Activated CD8-positive, alpha-beta memory T cell treated with anti-CD3 and anti-CD28 coated beads for 4 hours (primary cell): ENCODE measurements at places on chromosomes 16 and 17.

- DNase-seq, result no peak
Measured at GRCh38 chr17:5203908-5204294, 12.2 kb upstream of the ZNF594 start.

GRCh38 chr16:71524566-71525553 is 1.4 kb upstream of the CHST4 start:
- DNase-seq, result no peak

GRCh38 chr16:8587065-8587464 is 3.2 kb downstream of the TMEM114 start:
- no peak for DNase-seq

DNA sequence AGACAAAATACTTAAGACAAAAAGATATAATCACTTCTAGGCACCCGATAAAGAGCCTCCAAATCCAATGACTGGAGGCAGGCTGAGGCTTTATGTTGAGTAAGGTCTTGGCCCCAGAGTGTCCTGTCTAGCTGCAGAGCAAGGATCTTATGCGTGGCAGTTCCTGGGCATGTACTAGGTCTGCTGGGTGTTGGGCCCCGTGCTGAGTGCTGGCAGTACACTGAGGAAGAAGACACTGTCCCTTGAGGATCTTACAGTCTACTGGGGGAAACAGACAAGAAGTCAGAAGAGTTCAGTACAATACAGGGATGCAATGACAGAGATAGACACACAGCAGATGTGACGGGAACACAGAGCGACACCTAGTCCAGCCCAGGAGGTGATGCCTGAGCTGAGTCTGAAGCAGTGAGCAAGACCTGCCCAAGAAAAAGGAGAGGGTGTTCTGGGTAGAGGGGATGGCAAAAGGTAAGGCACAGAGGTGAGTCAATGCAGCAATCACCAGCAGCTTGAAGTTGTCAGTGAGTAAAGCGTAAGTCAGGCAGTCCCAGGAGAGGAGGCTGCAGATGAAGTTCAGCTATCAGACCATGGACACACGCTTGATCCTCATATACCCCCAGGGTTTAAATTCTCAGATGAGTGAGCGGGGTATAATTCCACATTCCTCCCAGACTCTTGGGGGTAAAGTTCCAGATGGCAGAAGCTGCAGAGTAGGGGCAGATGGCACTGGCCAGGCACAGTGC is 18.1 kb downstream of the MAP3K14 start:
- DNase-seq, result no peak

GRCh38 chr17:76546556-76547182 is 6.8 kb downstream of the PRCD start:
- DNase-seq, result no peak

DNA sequence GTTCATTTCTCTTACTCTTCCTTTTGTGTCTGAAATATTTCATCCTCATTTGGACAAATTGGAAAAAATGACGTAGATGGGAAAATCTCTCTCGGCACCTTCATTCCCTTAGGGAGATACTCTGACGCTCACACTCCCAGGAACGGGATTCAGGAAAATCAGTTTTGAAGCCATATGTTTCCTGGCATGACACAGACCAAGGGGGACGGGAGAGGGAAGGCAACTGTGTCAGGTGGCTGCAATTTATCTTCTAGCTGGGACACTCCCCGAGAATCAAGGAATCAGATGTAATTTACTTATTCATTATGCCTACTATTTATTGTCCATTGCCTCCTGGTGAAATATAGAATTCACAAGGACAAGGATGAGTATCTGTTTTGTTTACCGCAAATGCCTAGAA is 65.5 kb downstream of the IRX5 start:
- no peak for DNase-seq

- DNase-seq, result no peak
Measured at GRCh38 chr16:12271006-12271405, 294.5 kb downstream of the SNX29 start.

DNA sequence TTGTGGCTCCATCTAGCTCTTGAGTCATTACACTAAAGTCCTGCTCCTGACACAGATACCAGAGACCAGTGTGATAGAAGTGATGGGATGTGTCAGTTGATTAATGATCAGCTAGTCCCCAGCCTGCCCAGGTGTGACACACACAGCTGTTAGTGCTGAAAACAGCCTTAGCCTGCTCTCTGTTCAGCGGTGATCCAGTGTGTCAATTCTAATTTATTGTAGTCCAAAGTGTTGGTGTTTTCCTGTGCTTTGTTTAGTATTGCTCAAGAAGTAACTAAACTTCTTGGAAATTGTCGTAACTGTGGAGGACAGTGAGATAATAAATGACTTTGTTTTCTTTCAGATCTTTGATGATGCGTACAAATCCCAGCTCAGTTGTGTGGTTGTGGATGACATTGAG is 92.3 kb downstream of the WNT3 start:
- DNase-seq, result no peak

GRCh38 chr17:76076146-76076764 is 1.7 kb downstream of the GALR2 start:
- no peak for DNase-seq

DNA sequence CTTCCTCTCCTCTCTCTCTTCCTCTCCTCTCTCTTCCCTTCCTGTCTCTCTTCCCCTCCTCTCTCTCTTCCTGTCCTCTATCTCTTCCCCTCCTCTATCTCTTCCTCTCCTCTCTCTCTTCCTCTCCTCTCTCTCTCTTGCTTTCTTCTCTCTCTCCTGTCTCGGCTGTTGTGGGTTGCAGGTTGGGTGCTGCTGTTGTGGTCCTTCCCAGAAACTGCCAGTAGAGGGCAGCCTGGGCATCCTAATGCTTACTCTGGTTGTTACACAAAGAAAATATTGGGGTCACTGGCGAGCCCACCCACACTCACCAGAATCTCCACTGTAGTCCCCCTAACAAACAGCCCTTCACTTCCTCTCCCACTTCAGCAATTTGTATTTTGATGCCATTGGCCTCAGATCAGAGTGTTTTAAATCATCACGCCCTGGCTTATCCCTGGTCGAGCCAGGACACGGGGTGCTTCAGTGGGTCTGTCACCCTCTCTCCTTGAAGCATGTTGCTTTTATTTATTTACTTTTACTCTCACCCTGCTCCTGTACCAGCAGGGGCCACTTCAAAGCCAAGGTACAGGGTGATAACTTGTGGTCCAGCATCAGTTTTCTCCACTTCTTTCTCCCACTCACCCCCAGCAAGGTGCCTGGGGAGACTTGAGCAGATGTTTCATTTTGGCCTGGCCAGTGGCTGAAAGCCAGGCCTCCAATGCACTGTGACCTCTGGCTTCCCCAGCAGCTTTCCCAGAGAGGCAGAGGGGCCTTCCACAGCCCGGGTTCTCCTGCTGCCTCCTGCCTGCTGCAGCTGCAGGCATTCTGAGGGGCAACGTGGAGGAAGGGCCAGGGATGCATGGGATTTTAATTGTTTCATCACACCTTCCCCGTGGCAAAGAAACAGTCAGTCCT is 4.7 kb upstream of the MMP15 start:
- peak; percentile 30 for DNase-seq

DNA sequence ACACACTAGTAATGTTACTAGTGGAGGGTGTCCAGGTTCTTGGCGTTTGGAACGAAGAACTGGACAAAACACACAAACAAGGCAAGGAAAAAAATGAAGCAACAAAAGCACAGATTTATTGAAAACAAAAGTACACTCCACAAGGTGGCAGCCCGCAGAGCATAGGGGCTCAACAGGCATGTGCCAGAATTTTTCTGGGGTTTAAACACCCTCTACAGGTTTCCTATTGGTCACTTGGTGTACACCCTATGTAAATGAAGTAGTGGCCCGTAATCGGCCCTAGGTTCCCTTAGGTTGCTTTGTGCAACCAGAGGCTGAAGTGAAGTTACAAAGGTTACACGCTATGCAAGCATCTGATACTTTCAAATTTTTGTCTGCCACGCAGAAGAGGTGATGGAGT is 8.1 kb downstream of the OR2C1 start:
- no peak for DNase-seq

- DNase-seq, result no peak
Measured at GRCh38 chr17:65559804-65560627, 1.4 kb downstream of the AXIN2 start.

- DNase-seq, result no peak
Measured at GRCh38 chr17:61221181-61221580, 178.5 kb upstream of the TBX2 start.

DNA sequence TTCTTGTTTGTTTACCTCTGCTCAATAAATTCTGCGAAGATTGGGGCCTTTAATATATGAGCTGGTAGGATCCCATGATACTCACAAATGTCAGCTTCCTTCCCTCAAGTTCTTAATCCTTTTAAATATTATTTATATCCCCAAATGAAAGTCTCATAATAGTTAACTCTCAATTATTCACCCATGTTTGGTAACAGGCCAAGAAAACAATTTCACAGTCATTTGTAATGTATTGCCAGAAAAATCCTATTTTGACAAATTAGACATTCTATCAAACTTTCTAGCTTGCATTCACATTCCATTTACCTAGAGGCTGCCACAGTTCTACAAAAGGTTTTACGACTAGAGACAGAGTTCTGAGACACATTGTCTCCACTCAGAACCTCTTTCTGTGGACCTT is 441.2 kb downstream of the UTP18 start:
- DNase-seq, result no peak

DNA sequence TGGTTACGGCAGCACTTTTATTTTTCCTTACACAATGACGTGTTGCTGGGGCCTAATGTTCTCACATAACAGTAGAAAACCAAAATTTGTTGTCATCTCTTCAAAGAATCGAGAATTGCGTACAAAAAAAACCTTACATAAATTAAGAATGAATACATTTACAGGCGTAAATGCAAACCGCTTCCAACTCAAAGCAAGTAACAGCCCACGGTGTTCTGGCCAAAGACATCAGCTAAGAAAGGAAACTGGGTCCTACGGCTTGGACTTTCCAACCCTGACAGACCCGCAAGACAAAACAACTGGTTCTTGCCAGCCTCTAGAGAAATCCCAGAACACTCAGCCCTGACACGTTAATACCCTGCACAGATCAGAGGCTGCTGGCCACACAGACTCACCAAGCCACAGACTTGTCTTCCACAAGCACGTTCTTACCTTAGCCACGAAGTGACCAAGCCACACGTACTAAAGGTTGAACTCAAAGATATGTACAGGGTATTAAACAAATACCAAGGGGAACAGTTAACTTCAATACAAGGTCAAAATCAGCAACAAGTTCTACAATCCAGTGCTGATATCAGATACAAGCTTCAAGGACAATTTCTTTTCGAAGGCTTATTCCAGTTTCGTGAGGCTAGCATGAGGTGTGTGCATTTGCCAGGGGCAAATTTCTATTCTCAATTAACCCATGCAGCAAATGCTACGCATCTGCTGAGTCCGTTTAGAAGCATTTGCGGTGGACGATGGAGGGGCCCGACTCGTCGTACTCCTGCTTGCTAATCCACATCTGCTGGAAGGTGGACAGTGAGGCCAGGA is 2.4 kb downstream of the ACTG1 start:
- no peak for DNase-seq

- no peak for DNase-seq
Measured at GRCh38 chr17:10875984-10876555, 38.2 kb upstream of the PIRT start.

- DNase-seq, result no peak
Measured at GRCh38 chr16:26334218-26335111, 642.7 kb downstream of the HS3ST4 start.

DNA sequence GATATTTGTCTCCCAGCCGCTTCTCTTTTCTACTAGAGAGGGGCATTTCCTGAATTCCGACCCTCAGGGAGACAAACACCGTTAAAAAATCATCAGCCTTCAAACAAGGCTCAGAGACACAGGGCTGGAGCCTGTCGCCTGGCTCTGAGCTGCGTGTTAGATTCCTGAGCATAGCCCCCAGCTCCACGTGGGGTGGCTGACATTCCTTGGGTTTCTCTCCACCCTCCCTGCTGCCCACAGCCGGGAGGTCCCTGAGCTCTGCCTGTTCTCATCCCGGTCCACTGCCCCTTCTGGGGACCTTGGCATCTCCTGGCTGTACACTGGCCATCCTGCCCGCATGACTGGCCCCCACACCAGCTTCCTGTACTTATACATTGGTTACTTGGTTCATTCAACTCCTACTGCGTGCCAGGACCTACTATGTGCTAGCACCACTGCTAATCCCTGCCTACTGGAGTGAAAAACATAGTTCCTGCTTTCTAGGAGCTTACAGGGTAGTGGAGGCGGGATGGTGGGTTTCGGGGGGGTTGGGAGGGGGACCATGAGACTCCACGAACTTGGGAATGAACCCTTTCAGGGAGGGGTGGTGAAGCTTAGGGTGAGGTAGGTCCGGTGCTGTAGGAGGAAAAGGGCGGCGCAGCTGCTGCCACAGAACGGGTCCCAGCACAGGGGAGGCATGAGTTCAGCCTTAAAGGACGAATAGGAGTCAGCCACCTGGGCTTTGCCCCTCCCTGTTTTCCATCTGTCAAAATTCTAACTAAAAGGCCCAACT is 52.1 kb upstream of the TMEM132E start:
- no peak for DNase-seq

DNA sequence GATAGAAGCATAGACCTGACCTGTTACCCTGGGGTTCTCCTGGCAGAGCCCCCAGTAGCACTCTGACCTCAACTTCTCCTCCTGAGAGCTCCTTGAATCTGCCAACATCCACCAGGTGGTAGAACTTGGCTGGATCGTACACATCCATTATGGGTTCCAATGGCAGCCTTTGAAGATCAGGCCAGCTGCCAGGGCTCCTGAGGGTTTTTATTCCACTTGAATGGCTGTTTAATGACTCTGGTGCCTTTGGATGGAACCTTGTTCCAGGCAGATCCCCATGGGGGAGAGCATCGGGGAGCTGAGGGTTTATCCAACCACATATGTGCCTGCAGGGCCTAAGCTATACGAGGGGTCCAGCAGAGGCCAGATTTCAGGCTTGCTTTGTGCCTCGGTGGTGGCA is 47.1 kb upstream of the CLEC19A start:
- no peak for DNase-seq

DNA sequence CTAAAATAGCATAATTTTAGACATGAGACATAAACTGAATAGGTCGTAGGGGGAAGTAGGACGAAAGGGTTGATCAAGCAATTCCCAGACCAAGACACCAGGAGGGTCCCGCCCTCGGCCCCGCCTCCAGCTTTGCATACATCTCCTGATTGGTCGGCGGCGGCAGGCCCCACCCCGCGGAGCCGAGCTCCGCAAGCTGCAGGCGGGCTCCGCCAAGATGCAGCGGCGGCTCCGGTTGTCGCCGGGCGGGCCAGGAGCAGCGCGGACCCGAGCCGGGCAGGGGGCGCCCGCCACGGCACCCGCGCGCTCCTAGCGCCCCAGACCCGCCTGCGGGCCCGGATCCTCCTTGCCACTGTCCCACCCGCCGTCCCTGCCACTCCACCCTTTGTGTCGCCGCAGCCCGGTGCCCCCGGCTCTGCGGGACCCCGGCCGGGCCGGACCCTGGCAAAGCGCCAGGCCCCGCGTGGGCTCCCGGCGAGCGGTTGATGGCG is at the start of gene CDR2L:
TSS of gene CDR2L (plus strand) at position 215 of the 491 bp plus-strand sequence. CDS start 412 bp downstream, outside the sequence.
- peak; percentile 82 for DNase-seq

- DNase-seq, result no peak
Measured at GRCh38 chr17:4768298-4768697, 3.4 kb upstream of the TM4SF5 start.
